ENCODE measurements at places on chromosomes 2 and 18. TPM values are rescaled to one million over a fixed set of nuclear protein-coding genes. Genes with fewer than 3 reads are reported as not detected.

Gene CNGA3
- not detected for total RNA-seq

Gene LIMS2
- 3.6 TPM for total RNA-seq

Gene ABCG8
- total RNA-seq, result not detected

Gene LYG2
- not detected for total RNA-seq

Gene EPC2
- total RNA-seq, result 16.2 TPM

Gene TMEM178A
- not detected for total RNA-seq

Gene FEV
- total RNA-seq, result not detected

Gene CLEC4F
- not detected for total RNA-seq

Gene MGAT4A
- total RNA-seq, result 84.5 TPM

Gene TNS1
- 19.8 TPM for total RNA-seq

Gene UPP2
- not detected for total RNA-seq

Gene SERPINB7
- total RNA-seq, result 0.30 TPM

Gene TRIP12
- 189 TPM for total RNA-seq

Gene CPLX4
- not detected for total RNA-seq

Gene KCNJ13
- total RNA-seq, result under 0.01 TPM

Gene SCG2
- 0.15 TPM for total RNA-seq

Gene ANKRD29
- not detected for total RNA-seq

Gene AQP12A
- not detected for total RNA-seq

Gene CCDC88A
- total RNA-seq, result 41.5 TPM

Gene ANTXR1
- 7.5 TPM for total RNA-seq

Gene GCKR
- 3.2 TPM for total RNA-seq

Gene USP14
- total RNA-seq, result 34.0 TPM

Gene HIBCH
- 25.7 TPM for total RNA-seq

Gene ARPC2
- 454 TPM for total RNA-seq

Gene RGPD4
- not detected for total RNA-seq

Gene CD226
- not detected for total RNA-seq

Gene TTN
- total RNA-seq, result 1.3 TPM

Gene IFT172
- 19.8 TPM for total RNA-seq

Gene STPG4
- total RNA-seq, result not detected

Gene CPO
- not detected for total RNA-seq

Gene SCLY
- 22.1 TPM for total RNA-seq

Gene KIAA2012
- not detected for total RNA-seq

Gene FIGN
- 1.1 TPM for total RNA-seq

Gene LRP1B
- under 0.01 TPM for total RNA-seq

Gene TDRD15
- total RNA-seq, result under 0.01 TPM

Gene COBLL1
- 26.0 TPM for total RNA-seq

Gene SPOPL
- 14.6 TPM for total RNA-seq

Gene DES
- 1.2 TPM for total RNA-seq

Data from epithelial cell of umbilical artery (primary cell).